Activated CD8-positive, alpha-beta memory T cell treated with anti-CD3 and anti-CD28 coated beads for 4 hours (primary cell): ENCODE measurements at places on chromosomes 4 and X.

GRCh38 chr4:76341063-76341462 lies 34.5 kb downstream of the STBD1 start:
- DNase-seq, result no peak

DNA sequence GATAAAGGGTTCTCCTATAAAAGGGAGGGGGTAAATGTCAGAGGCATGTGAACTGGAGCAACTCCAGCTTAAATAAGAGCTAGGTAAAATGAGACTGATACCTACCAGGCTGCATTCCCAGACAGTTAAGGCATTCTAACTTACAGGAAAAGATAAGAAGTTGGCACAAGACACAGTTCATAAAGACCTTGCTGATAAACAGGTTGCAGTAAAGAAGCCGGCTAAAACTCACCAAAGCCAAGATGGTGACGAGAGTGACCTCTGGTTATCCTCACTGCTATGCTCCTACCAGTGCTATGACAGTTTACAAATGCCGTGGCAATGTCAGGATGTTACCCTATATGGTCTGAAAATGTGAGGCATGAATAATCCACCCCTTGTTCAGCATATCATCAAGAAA lies 13.1 kb upstream of the SULT1B1 start:
- no peak for DNase-seq

DNA sequence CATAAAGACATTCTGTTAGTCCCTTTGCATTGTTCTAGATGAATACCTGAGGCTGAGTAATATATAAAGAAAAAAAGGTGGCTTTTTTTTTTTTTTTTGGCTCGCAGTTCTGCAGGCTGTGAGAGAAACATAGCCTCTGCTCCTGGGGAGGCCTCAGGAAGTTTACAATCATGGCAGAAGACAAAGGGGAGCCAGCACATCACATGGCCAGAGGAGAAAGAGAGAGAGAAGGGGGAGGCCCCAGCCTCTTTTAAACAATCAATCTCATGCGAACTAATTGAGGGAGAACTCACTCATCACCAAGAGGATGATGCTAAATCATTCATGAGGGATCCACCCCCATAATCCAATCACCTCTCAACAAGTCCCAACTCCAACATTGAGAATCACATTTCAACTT lies 364.0 kb upstream of the EPHA5 start:
- no peak for DNase-seq

DNA sequence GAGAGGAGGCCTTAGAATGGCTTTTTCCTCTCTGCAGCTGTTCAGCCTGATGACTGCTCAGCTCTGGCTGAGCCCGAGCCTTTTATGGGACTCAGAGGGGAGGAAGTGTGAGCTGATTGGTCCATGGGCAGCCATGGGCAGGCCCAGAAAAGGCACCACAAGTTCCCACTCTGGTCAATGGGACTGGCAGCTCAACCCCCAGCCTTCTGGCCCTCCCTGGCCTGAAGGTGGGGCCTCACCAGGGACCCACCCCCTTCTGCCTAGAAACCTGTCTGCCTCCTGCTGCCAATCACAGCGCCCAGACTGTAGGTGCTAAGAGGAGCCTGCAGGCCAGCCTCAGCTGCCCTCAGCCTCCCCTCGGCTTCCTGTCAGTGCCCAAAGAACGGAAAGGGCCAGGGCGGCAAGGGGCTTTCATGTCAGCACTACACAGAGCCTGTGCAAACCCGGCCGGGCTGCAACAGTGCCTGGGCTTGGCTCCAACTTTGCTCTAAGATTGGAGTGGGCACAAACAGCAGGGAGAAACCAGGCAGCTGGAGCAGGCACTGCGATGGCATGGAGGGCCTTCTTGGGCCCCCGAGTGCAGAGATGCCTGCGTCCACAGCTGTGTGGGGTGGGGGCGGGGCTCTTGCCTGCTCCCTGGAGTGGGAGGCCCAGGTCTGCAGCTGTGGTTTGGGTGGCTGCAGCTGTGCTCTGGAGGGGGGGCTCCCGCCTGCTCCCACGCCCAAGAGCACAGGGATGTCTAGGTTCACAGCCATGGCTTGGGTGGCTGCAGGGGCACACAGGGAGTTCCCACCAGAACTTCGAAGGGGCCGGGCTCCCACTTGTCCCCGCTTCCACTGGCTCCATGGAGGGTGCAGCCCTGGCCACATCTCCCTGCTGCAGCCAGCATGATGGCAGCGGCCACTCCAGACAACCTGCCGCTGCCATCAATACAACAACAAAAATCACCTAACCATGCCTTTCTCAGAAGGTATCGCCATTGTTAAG lies 92.6 kb downstream of the NXF2 start:
- no peak for DNase-seq

- DNase-seq, result no peak
Observed at GRCh38 chr4:109164011-109164410, 138.4 kb downstream of the COL25A1 start.

DNA sequence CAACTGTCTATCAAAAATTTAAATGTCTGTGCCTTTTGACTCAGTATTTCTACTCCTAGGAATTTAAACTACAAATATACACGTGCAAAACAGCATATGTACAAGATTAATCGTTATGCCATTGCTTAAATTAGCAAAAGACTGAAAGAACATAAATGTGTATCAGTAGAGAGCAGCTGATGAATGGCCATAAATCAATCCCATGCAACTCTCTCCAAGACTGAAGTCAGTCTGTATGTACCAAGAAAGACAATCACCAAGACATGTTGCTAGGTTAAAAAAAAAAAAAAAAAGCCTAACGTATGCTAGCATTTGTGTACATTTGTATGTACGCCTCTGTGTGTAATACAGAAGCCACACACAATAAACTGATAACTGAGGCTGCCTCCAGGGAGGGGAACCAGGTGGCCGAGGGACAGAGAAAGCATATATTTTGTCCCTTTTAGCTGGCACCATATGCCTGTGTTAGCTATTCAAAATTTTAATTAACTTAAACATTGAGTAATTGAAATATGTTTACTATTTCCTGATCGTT lies 130.7 kb downstream of the SH3KBP1 start:
- no peak for DNase-seq

GRCh38 chrX:140318296-140318695 lies 186.6 kb downstream of the SOX3 start:
- no peak for DNase-seq

DNA sequence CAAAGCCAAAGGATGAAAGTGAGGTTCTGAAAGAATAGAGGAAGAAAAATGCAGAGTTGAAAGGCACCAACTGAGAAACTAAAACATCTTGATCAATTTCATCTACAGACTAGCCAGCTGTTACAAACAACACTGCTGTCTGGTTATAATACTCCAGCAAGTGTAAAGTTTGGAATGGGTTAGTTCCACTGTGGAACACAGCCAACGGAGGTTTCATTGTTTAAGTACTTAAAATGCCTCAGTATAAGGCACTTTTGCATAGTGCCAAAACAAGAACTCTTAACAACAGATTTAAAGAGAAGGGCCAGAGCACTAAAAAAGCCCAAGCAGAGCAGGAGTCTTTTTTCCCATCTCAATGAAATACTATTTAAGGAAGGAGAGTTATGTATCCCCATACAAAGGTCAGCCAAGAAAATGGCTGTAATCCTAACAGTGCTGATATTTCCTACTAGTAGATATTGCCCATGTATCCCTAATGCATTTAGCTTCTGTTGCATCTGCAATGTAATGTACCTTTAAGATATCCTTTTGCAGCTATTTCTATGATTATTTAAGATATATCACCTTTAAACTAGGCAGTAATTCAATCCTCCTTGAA lies 16.5 kb downstream of the ACSL4 start:
- DNase-seq, result no peak

DNA sequence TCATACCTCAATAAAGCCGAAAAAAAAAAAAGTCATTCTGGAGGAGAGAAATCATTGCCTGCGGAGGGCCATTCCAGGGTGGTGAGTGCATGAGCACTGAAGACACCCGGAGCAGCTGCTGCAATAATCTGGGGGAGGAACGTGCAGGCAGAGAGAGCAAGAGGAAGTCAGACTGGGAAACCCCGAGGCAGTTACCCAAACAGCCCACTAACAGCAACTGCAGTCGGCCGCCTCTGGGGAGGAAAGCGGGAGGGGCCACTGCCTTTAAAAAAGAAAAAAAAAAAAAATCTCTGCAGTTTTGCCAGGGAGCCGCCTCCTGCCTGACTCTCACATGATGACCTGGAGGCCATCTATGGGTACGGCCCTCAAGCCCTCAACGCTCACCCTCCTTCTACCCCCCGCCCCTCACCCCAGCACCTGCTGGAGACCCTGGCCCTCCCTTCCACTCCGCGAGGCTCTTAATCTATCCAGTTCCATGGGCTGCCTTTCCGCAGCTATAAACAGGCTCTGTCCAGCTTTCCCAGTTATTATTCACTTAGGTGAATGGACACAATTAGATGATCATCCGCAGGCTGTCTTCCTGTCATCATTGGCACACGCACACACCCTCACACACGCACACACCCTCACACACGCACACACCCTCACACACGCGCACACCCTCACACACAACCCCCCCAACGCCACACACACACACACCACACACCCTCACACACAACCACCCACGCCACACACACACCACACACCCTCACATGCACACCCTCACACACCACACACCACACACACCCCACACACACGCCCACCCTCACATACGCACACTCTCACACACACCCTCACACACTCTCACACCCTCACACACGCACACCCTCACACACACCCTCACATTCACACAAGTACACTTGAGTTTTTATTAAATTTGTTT lies 3.4 kb upstream of the AVPR2 start:
- DNase-seq, result peak; percentile 46

GRCh38 chrX:1034717-1035116 lies 177.7 kb downstream of the CRLF2 start:
- no peak for DNase-seq

- no peak for DNase-seq
Observed at GRCh38 chr4:64340218-64341110, 68.8 kb downstream of the TECRL start.

DNA sequence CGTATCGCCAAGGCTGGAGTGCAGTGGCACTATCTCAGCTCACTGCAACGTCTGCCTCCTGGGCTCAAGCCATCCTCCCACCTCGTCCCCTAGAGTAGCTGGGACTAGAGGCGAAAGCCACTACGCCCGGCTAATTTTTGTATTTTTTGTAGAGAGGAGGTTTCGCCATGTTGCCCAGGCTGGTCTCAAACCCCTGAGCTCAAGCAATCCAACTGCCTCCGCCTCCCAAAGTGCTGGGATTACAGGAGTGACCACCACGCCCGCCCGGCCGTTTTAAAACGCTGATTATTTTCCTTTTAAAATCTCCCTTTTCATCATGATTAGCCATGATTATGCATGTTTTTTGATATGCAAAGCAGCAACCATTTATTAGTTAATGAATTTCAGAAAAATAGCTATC lies 2.2 kb downstream of the N4BP2 start:
- no peak for DNase-seq

DNA sequence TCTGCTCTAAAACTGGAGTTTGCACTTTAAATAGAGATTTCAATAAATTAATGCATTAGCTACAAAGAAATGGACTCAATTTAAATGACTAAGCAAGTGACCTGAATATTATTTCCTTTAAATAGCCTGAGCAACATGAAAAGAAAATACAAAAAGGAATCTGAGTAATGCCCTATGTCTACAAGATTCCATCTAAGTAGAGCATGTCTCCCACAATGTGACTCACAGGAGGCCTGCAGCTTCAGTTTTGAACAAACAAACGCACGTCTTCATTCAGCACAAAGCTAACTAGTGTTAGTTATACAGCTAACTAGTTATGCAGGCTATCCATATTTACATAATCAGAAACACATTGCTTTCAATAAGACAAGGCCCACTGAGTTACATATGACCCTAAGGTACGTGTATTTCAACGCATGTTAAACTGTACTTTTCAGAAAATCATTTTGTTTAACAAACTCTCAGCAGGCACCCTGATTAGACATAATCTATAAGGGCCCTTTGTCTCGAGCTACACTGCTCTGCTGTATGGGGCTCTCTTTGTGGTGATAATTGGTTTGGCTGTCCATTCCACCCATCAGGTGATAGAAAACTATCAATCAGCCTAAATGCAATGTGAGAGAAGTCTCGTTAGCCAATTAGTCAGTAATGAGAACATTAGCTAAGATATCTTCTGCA lies 116.5 kb downstream of the MAML3 start:
- DNase-seq, result no peak

DNA sequence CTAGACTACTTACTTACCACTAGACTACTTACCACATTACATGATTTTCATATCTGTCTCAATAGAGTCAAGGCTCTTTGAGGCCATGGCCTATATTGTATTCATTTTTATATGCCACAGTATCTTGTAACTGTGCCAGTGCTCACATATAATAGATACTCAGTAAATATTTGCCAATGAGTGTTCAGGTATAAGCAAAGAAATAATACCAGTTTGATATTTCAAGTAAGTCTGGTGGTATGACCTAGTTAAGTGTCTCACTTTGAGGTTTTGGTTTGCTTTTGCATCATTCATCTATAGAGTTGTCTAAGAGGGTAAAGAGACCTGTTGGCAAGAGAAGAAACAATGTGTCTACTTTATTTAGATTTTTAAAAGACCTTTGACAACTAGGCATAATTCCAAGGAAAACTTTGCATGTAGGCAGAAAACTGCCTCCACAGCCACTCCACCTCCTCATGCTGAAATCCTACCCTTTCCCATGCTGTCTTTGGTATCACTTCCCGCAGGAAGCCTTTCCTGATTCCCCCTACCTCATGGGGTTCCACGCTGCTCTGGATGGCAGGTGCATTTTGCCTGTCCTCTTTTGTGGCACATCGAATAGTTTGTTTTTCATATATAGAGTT lies 91.3 kb upstream of the KLHL13 start:
- no peak for DNase-seq

DNA sequence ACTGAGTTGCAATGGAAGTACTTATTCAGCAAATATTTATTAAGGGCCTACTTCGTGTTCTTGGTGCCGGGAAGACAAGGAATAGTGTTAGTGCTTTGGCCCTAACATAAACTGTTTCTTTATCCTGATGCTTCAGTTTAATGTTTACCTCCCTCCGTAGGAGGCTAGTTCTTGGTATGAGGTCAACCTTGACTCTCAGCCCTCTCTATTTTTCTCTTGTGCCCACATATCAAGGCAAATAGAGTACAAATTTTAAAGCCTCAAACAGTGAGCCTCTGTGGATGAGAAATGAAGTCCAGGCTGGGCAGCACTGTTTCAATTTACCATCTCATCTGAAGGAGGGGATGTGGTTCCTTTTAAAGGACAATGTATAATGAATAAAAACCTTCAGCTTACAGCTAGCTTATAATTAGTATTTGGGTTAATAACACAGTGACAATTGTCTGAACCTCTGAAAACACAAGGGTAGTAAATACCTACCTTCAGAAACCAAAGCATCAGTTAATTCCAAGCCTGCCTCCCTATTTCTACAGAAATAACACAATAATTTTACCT lies 68.5 kb downstream of the SH3RF1 start:
- no peak for DNase-seq

DNA sequence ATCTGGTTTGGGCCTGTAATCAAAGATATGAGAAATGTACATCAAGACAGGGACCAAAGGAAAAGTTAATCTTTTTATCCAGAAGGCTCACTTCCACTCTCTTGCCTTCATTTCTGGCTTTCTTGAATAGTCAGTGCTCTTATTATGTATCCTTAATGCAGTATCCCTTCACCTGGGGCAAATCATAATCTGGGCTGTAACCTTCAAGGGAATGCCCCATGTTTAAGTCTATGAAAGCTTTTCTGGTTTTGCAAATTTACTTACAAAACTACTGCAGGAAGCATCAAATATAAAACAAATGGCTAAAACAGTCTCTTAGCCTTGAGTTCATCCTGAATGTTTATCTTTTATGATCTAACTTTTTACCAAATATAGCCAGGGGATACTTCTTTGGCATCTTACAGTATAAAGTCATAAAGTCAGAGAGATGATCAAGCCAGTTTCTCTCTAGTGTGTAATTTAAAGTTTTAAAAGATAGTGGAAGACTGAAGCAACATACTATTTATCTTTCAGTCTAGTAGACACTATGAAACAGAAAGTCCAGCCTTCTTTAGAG lies 1214.8 kb downstream of the STIM2 start:
- DNase-seq, result no peak

- no peak for DNase-seq
Observed at GRCh38 chr4:63393544-63393943, 1015.7 kb downstream of the TECRL start.
